ENCODE measurements at places on chromosomes 4 and X.

- DNase-seq = no peak
Observed at GRCh38 chr4:48139691-48140090, 5.6 kb upstream of the TXK start.

GRCh38 chr4:126318376-126318775 lies 1003.6 kb downstream of the FAT4 start:
- DNase-seq = no peak

GRCh38 chr4:99506781-99507180 lies 4.0 kb upstream of the C4orf17 start:
- DNase-seq = no peak

GRCh38 chr4:183157215-183157614 lies 58.2 kb downstream of the WWC2 start:
- DNase-seq = no peak

DNA sequence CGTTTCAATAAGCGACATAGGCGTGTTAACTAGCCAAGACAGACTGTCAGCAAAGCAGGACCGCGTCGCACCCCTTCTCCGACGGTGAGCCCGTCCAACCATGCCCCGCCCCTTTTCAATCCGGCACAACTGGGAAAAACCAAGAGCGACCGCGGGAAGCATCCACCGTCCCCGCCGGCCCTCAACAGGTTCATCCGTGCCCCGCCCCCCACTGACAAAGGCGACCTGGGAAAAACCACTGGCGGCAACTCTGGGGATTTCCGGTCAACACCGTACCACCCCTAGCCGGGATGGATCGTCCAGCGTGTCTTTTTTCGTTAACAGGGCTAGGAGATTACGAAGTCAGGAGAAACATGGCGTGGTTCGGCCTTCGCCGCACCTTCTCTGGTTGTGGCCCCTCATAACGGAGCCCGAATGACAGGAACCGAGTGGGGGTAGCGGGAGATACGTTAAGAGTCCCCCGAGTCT lies 377 bp downstream of the TIMM17B start:
- DNase-seq = peak; percentile 48

GRCh38 chr4:53221832-53222480 lies 143.9 kb downstream of the SCFD2 start:
- no peak for DNase-seq

DNA sequence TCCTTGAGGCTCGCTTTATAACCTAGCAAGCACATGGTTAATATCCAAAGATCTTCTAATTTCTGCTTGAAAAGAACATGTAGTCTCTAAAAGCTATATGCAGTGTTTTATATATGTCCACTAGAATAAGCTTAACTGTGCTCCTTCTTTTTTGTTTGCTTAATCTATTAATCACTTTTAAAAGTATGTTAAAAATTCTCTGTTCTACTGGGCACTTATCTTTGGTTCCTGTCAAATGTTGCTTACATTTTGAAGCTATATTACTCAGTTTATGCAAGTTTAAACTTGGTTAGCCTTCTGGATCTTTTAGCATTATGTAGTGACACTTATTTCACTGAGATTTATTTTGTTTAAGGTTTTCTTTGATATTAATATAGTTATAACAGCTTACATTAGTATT lies 32.5 kb downstream of the MAOA start:
- DNase-seq = no peak

DNA sequence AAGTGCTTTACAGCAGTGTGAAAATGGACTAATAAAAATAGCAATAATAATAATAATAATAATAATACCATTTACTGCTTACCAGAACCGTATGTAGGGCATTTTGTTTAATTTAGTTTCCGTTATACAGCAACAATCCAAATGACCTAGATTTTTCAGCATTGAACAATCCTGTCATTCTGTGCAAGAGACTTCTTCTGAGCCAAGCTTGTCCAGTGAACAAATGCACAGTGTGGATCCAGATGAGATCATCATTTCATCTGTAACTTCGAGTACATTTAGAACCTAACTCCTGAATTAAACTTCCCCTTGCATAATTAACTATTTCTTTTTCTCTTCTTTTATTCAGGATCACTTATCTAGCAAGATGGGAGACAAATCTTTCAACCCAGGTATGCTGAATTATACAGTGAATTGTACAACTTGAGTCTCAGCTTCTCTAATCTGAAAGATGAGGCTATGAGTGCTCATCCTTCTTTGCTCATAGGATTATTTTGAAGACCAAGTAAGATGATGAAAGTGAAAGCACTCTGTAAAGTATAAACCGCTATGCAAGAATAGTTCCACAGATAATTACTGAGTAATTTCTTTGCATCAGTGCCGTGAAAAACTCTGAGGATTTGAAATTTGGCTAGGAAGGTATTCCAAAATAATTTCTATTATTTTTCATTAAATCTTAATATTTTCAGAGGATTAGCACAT lies 6.6 kb downstream of the CLNK start:
- no peak for DNase-seq

- no peak for DNase-seq
Observed at GRCh38 chr4:170139764-170140163, 50.0 kb upstream of the AADAT start.

DNA sequence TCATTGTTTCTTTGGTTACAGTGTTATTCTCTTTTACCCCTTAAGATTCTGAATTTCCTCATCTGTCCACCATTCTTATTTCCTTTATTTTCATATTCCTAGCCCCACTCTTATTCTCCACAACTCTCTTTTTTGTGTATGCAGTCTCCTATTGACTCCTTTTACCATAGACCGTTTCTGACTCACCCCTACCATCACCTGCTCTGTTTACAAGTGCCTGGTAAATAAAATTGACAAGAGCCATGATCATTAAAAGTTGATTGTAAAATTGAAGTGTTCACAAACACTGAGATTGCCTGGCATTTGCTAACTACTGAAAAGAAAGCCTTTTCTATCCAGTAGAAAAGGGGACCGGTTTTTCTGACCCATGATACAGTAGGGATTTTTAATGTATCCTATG lies 54.4 kb downstream of the MRPL1 start:
- DNase-seq = no peak

- no peak for DNase-seq
Observed at GRCh38 chrX:18578546-18578945, 93.4 kb downstream of the RS1 start.

DNA sequence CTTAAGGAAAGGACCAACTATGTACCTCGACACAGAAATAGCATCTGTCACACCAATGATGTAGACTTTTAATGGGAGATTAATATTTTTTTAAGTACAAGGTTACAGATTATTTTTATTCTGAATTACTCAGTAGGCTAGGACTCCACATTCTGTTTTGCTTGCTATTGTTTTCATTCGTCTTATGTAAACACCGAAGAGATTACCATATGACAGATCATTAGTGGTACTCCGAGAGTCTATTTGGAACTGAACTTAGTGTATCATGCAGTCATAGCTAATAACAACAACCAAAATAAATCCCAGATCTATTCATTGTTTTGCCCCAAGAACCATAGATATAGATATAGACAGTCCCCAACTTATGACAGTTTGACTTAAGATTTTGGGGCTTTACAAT lies 139.7 kb upstream of the SPRY1 start:
- DNase-seq = no peak

GRCh38 chr4:138311771-138312535 lies 69.8 kb upstream of the SLC7A11 start:
- no peak for DNase-seq

- no peak for DNase-seq
Observed at GRCh38 chrX:140151316-140151715, 186.0 kb upstream of the CXorf66 start.

DNA sequence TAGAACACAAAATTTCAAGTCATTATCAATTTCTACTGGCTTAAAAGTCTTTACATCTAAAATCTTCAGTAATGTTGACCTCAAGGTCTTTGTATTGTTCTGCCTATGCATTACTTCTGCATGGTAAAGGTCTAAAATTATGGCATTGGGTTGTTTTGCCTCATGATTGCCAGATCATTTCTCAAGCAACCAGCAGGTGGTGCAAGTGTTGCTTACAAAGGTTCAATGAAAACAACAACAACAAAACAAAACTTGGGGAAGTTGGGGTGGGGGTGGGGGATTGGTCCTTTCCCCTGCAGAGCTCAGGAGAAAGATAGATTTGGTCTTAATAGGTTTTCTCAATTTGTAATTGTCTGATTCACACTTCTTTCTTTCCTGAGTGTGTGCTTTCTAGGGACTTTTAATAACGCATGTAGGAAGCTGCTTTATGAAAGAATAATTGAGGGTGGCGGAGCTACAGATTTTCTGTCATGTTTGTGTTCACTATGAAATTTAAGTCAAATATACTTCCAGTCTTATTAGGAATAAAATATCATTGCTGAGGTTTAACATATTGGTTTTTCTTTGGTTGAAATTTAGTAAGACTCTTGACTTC lies 145.1 kb downstream of the COL4A5 start:
- DNase-seq = no peak

DNA sequence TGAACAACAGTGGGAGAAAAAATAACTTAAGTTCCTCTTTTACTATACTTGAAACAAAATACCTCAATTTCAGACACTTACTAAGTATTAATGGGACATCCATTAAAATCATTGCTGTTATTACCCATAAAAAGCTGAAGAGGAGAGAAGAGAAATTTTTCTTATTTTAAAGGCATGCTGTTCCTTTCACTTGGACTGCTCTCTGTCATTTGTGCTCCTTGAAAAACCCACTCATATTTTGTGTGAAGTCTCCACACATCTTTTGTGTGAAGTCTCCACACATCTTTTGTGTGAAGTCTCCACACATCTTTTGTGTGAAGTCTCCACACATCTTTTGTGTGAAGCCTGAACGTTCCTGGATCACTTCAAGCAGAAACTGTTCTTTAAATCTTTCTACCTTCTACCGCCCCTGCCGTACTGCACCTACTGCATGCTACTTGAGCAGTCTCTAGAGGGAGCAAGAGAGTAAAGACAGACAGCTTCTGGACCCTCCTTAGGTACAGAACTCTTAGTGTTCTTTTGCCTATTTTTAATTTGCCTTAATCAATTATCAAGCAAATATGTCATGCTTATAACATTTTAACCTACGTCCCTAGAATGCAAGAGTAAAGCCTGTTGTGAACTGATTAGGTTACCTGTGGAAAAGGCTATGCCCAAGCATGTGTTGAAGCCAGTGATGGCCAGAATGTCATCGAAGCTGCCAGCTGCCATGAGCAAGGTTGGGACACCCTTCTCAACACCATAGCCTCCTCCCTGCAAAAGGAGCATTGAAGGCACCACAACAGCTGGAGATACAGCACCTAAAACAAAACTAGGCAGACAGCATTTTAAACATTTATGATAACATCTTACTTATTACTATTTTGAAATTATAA lies 27.1 kb upstream of the SLC9B1 start:
- peak; percentile 11 for DNase-seq

- DNase-seq = no peak
Observed at GRCh38 chrX:2592279-2592678, 91.5 kb upstream of the DHRSX start.

GRCh38 chrX:131764216-131764615 lies 220.3 kb downstream of the OR13H1 start:
- DNase-seq = no peak

- DNase-seq = no peak
Observed at GRCh38 chr4:56469489-56470210, 2.2 kb downstream of the SRP72 start.

DNA sequence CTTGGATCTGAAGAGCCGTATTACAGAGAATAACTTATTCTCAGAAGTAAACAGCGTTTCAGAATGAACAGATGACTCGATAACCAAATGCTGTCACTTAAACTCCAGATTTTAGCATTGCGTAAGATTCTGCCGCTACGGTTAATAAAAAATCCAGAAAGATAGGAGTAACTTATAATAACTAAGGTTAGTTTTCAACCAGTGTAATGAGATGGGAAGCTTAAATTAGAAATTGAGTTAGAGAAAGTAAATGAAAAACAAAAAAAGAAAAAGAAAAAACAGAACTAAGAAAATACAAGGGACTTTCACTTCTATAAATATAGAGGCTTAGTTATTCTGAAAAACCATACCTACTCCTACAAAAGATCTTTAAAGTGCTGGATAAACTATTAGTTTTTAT lies 13.1 kb upstream of the PARM1 start:
- DNase-seq = no peak

DNA sequence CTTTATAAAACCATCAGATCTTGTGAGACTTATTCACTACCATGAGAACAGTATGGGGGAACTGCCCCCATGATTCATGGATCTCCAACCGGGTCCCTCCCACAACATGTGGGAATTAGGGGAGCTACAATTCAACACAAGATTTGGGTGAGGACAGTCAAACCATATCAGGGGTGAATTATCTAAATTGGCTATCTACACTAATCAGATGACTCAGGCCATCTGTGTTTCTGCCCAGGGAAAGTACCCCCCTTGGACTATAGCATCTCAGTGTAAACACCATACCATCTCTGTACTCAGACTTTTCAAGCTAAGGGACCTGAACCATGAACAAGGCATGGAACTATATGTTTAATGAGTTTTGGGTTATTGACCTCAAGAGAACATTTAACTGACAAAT lies 76.8 kb downstream of the LNX1 start:
- no peak for DNase-seq

- no peak for DNase-seq
Observed at GRCh38 chr4:70703619-70704214, 15.4 kb downstream of the UTP3 start.

DNA sequence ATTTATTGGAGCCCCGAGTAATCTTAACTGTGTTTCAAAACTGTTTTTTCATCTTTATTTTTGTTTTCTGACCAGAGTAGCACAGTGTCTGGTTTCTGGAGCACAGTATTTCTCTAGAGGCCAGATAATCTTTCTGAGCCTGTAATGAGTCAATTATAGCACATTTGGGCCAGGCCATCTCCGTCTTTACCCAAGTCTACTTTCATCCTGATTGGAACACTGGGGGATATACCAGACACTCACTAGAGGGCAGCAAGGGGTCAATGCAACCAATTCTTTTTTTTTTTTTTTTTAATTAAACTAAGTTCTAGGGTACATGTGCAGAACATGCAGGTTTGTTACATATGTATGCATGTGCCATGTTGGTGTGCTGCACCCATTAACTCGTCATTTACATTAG lies 282.0 kb downstream of the ARHGAP24 start:
- no peak for DNase-seq

DNA sequence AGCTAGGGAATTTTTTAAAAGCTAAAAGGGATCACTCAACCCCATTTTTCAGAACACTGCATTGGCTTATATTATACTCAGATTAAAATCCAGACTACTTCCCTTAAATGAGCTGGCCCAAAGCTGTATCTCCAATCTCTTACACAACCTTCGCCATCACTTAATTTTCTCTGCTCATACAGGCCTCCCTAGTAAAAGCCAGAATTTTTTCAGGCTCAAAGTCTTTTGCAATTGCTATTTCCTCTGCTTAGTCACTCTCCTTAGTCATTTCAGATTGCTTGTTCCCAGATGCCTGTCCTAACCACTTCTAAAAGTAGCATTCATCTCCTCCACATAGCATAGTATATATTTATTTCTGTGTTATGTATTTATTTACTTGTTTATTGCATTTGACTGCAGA lies 1587.9 kb upstream of the ADGRL3 start:
- DNase-seq = no peak

DNA sequence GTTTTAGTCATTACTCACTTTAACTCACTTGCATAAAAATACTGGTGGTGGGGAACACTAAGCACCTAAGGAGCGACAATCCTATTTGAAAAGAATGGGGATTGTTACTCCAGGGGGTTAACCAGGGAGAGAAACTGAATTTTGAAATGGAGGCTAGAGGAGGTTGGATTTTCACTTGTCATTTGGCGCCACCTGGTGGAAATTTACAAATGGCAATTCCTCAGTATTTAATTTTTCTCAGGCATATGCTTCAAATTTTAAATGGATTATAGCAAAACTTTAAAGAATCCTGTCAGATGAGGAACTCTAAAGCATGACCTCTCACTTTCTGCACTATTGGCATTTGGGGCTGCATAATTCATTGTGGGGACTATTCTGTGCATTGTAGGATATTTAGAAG lies 2.7 kb upstream of the GEMIN8 start:
- DNase-seq = peak; percentile 26

- DNase-seq = no peak
Observed at GRCh38 chrX:1430451-1430850, 22.3 kb downstream of the ASMTL start.

Data from activated T-cell treated with anti-CD3 and anti-CD28 coated beads for 24 hours (primary cell).